ENCODE measurements at places on chromosomes 4 and X.

DNA sequence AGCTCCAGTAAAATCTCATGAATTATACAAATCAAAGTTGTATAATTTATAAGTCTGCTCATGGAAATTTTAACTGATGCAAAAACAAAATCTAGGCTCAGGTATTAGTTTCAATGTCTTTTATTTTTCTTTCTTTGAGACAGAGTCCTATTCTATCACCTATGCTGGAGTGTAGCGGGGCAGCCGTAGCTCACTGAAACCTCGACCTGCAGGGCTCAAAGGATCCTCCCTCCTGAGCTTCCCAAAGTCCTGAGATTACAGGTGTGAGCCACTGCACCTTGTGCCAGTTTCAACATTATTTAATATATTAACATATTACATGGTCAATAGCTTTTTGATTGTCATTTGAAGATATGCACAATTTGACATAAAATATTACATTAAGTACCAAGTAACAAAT lies 678.7 kb downstream of the ARAP2 start:
- DNase-seq, result no peak

DNA sequence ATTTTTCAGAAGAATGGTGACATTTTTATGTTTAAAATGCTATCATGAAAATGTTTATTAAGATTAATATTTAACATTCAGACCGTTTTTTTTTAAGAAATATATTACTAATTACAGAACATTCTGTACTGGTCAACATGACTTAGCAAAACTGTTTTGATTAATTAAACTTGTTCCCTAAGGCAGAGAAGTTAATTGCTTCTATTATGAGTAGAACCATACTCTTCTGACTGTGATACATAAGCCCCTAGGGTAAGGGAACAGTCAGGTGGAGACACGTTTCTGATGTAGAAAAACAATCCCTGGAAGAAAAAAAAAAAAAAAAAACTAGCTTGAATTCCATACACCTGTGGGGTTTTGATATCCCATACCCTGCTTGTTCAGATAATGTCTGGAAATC lies 97.4 kb downstream of the GPM6A start:
- no peak for DNase-seq

DNA sequence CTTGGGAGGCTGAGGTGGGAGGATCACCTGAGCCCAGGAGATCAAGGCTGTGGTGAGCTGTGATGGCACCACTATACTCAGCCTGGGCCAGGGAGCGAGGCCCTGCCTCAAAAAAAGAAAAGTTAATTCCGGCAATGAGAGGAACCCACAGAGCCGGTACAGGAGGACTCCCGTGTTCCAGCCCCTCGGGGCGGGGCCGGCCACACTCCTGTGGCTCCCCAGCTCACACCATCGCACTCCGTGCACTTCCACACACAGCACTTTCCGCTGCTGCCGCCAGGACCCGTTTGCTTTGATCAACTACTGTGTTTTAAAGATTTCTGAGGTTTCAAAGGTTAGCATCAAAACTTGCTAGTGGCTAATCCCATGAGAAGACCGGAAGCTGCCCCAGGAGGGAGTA lies 171.7 kb downstream of the AFAP1 start:
- no peak for DNase-seq

- no peak for DNase-seq
These were observed 27.6 kb downstream of the HCCS start for GRCh38 chrX:11138498-11139390.

DNA sequence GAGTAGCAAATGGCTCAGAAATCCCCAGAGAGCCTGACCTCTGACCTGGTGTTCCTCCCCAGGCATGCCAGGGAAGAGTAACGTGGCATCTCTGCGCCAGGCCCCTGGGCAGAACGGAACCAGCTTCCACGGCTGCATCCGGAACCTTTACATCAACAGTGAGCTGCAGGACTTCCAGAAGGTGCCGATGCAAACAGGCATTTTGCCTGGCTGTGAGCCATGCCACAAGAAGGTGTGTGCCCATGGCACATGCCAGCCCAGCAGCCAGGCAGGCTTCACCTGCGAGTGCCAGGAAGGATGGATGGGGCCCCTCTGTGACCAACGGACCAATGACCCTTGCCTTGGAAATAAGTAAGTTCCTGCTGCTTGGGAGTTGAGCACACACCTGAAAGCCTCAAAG lies 83.4 kb upstream of the PACRGL start:
- no peak for DNase-seq

DNA sequence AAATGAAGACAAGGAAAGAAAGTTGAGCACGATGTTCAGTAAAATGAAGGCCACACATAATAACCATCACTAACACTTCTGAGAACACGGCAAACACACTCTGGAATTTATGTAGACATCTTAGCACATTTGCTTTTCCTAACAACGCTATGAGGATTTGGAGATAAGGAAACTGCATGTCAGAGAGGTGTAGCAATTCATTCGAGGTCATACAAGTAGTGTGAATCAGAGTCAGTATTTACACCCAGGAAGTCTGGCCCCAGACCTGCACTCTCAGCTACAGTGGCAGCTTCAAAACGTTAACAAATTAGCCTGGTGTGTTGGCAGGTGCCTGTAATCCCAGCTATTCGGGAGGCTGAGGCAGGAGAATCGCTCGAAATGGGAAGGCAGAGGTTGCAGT lies 253.4 kb downstream of the PDGFC start:
- no peak for DNase-seq

GRCh38 chrX:51917604-51918003 lies 24.2 kb downstream of the MAGED1 start:
- no peak for DNase-seq

DNA sequence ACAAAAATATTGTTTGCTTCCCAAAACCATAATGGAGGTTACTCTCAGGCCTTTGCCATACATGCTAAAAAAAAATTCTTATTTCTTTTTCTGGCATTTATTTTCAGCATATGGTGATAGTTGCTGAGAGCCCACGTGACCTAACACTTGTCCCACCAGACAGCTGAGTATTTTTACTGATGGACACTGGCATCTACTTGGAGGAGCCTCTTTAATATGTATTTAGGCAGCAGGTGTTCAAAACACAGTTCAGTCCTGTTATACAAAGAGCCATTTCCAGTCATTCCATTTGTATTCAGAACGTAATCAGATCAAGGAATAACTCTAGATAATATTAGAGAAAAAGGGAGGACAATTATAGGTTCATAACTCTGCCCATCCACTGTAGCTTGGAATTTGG lies 95.5 kb downstream of the CXCL13 start:
- DNase-seq, result no peak

DNA sequence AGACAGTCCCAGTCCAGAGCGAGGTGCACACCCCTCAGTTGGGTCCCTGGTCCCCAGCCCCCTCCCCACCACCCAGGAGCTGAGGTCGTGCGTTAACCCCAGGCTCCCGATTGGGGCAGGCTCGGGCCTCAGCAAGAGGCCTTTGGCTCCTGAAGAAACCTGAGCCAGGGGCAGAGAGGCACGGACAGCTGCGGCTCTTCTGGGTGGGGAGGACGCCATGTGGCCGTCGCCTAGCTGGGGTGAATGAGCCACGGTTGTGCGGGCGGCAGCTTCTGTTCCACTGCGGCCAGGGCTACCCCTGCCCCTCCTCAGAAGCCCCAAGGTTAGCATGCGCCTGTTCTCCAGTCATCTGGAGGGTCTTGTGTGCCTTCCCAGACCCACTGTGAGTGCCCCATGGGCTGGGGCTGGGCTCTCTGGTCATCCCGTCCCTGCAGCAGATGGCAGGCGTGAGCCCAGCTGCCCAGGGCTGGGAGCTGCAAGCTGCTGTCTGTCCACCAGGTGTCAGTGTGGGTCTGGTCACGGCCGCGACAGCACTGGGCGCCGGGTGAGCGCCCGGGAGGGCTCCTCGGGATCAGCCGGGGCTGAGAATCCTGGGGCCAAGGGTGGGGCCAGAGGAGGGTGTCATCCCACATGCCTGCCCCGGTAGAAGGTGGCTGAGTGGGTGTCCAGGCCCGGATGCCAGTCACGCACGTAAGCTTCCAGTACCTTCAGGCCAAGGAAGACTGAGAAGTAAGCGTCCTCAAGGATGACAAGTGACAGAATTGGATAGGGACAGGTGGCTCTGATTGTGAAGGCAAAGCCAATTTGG lies 21.9 kb downstream of the ATP2B3 start:
- peak; percentile 22 for DNase-seq

DNA sequence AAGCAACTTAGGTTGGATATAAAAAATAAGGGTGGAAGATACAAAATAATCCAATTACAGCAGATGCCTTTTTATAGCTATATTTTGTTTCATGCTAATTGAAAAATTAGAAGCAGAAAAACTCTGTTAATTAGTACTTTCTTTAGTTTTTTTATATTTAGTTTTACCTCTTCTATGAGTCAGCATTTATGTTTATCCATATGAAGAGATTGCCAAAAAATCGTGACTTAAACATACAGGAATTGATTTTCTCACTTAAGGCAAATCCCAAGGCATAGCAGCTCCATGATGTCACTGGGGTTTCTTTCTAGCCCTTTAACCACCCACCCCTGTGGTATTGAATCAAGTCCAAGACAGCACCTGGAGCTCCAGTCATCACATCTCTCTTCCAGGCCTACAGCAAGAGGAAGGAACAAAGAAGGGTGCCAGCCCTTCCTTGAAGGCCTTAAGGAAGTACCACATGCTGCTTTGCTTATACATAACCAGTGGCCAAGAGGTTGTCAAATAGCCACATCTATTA lies 365.8 kb upstream of the TENM3 start:
- no peak for DNase-seq

GRCh38 chr4:2961421-2961810 lies 1.8 kb downstream of the NOP14 start:
- no peak for DNase-seq

- no peak for DNase-seq
These were observed 296.3 kb upstream of the TENM3 start for GRCh38 chr4:181946902-181947301.

- DNase-seq, result no peak
These were observed 6.4 kb downstream of the FOXP3 start for GRCh38 chrX:49257846-49258748.

DNA sequence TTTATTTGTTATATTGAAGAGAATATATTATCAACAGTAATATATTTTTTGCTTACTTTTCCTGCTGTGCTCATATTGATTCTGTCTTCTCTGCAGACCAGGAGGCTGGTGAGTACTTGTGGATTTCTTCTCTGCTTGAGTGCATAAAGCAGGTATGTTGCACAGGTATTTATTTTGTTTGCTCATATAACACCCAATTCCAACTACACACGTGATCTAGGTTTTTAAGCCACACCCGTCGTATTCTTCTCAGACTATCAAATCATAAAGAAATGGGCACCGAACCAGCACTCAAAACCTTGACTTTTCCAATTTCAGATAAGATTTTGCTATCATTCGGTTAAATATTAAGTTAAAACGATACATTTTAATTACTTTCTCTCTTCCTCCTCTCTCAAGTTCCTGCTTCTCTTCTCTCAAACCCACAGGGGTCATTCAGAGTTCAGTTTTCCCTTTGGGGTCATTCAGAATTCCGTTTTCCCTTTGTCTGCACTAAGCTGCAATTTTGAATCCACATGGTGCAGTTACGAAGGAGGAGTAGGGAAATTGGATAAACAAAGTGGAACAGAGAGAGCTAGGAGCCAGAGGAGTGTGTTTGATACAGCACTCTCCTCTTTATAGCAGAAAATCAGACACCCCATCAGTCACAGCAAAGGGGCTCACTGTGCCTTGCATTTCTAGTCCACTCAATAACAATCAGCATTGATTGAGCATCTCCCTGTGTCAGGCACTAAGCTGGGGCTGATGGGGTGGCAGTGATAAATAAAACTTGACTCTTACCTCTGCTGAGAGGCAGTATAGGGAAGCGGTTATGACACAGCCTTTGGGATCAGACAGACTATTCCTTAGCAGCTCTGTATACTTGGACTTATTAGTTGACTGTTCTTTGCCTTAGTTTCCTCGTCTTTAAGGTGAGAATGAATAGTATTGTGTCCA lies at the start of gene ADH1C:
TSS of gene ADH1C (minus strand) at position 145 of the 936 bp plus-strand sequence. CDS start at position 74, 71 bp downstream.
- DNase-seq, result no peak

DNA sequence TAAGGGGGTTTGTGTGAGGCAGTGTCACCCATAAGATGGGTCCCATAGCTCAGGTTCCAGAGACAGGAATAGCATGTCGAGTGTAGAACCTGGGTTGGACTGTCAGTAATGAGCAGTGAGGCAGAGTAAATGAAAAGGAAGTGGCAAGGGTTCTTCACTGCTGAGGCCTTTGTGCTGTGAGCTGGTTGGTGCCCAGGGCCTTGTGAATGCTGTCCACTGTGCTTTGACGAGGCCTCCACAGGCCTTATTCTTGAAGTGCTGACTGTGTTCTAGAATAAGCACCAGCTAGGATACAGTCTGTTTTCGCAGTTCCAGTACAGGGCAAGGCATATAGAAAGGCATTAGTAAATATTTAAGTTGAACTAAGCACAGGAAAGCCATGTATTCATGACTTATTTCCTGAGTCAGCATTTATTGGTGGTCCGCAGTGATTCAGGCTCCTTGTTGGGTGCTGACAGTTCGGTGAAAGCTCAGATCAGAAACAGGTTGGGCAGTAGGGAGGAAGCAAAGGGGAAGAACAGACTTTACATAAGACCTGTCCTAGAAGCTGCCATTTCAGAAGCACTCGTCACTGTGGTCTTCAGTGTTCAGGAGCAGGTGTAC lies 25.6 kb upstream of the TADA2B start:
- no peak for DNase-seq

DNA sequence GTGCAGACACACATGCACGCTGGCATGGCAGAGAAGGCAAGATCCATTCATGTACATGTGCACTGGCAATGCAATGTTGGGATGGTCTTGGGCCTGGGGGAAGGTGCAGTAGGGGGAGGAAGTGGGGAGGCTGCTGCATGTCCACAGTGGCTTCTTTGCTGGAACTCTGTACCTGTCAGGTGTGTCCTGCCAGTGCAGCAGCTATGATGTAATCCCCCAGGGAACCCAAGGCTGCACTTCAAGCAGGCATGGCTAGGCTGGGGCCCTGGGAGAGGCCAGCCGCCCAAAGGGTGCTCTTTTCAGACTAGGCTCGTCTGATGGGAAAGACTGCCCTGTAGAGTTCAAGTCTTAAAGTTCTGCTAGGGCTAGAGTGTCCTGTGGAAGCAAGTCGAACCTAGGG lies 1304.0 kb downstream of the FAM133A start:
- DNase-seq, result no peak

GRCh38 chr4:20391198-20391597 lies 139.5 kb downstream of the SLIT2 start:
- DNase-seq, result no peak

DNA sequence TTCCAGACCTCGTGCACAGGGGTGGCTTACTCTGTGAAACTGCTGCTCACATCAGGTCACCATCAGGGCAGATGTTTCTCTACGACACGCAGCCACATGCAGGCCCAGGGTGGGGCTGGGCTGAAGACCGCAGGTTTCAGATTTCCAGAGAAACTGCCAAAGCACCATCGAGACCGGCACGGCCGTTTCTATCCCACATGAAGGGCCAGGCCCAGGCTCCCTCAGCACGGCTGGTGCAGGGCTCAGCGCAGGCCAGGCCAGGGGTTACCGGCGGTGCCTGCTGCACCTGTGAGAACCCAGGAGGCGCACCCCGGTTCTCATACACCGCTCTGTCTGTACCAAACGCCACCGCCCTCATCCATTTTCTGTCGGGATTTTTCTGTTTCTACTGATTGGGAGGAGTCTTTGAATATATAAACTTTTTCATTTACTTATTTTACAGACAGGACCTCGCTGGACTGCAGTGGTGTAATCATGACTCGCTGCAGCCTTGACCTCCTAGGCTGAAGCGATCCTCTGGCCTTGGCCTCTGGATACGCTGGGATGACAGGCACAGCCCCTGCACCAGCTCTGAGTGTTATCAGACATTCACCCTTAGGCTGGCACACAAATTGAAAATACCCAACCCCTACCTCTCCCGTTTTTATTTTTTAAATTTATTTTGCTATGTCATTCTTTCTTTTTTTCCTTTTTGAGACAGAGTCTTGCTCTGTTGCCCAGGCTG lies 17.1 kb downstream of the CTBP1 start:
- no peak for DNase-seq

Data from activated CD8-positive, alpha-beta memory T cell treated with anti-CD3 and anti-CD28 coated beads for 1 hour (primary cell).